Left cardiac atrium (tissue), 4 donors: ENCODE measurements at places on chromosomes 1 and 21.
A peak's percentile ranks its signal among the peaks of the same experiment; 100 is the strongest.

- DNase-seq: no peak
Measured at GRCh38 chr21:43771199-43771675, 4.9 kb downstream of the CSTB start.

- no peak for DNase-seq
Measured at GRCh38 chr1:65477414-65478378, 57.2 kb downstream of the LEPR start.

- DNase-seq: no peak
Measured at GRCh38 chr1:190679044-190679443, 201.4 kb upstream of the BRINP3 start.

- no peak for DNase-seq
Measured at GRCh38 chr1:4674676-4675075, 20.3 kb downstream of the AJAP1 start.

DNA sequence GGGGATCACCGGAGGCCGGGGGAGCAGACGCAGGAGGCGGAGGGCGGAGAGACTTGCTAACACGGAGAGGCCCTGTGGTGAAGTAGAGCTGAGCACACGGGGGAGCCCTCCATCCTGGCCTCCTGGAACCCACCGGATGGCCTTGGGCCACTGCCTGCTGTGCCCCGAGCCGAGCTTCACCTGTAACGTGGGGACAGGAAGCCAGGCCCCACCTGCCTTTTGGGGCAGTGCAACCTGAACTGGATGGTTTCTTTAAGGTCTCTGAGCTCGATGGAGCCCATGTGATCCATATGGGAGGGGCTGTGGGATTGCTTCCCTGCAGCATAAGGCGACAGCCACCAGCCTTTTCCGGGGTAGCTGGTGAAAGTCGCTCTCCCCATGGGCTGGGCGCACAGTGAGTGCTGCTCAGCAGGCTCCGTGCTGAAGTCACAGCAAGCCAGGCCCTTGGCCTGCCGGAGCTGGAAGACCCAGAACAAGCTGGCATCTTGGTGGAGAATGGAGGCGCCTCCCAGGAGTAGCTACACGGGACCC is 35.8 kb downstream of the TFF3 start:
- no peak for DNase-seq

GRCh38 chr1:115204513-115204912 is 115.2 kb upstream of the TSPAN2 start:
- no peak for DNase-seq

DNA sequence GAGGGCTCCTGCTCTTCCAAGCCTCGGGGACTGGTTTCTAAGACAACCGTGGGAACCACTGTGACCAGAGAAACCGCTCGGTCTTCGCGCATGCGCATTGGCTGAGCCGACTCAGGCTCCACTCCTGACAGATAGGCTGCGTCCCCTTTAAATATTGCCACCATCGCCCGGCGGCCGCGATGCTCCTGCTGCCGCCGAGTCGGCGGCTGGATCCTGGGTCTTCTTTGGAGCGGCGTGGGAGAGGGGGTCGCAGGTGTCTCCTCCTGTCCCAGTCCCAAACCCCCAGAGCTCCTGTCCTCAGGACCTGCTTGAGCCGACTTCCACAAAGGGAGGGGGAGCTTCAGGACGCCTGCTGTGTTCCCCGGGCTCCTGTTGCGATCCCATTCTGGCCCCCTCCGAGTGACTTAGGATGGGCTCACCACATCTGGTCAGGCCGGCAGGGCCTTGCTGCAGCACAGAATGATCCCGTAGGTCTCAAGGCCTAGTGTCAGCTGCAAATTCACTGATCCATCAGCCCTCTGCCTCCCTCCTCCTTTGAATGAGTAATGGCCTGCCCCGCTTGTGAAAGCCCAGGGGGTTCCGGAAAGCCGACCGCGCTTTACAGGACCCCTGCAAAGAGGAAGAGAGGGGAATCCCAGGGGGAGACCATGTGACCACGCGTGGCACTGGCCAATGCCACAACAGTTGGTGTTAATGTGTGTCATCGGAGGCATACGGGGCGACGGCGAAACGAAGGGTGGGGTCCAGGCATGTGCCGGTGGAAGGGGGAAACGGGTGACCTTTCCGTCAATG is 683.2 kb upstream of the TPTE start:
- DNase-seq: peak; percentile 37

DNA sequence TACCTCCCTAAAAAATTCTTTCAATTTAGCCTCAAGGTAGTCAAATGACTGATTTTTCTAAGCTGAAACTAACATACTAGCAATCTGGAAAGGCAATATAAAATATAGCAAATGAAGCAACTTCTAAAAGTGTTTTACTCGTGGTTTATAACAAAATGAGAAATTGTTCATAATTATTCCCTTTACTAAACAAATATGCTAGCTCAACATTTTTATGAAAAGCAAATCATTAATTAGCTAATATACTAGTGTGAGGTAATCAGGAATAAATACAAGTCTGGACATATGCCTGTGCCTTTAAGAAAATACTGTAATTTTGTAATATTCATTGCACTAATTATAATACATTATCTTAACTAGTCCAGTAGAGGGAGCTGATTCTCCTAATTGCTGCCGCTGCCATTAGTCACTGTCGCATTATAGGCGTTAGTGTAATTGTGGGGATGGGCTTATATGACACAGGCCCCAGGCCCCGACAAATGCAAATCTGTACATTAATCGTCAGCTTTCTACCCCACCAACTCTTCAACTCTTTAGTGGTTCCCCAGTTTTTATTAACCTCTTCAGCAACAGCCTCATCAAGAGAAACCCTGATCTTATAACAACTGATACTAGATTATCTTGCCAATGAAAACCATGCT is 160.9 kb downstream of the GABPA start:
- DNase-seq: no peak

DNA sequence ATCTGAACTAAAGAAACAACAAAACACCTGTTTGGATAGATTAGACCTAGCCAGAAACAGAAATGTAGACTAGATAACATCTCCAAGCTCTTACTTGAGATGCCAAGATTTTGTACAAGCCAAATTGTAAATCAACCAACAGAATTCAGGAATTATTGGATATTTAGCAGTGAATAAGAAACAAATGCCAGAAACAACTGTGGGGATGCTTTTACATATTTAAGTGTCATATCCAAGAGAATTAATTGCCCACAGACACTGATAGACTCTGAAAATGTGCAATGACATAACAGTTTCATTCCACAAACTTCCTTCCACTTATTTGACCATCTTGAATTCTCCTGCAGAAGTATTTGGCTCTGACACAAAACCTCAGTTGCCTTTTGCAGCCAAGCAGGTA is 92.3 kb downstream of the SGIP1 start:
- no peak for DNase-seq

GRCh38 chr1:221327954-221328353 is 413.9 kb downstream of the DUSP10 start:
- no peak for DNase-seq
